ENCODE measurements at places on chromosomes 2 and 18.
A peak's percentile ranks its signal among the peaks of the same experiment; 100 is the strongest.

DNA sequence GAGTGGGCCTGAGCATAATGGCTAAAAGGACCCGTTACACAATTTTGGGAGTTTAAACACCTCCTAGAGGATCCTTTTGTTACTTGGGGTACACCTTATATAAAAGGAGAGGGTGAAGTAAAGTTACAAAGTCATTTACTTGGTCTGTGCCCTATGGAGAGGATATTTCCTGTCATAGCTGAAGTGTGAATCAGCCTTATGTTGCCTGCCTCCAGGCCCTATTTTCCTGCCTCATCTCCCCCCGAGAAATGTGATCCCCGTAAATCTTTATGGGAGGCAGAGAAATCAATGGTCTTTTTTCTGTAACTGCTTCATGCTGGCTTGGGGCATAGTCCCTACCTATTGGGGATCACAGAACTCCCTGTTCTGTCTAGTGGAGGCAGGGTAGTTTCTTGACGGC lies 906.6 kb downstream of the DSC3 start:
- no peak overlapping the region for H3K4me3 ChIP-seq
- H3K36me3 ChIP-seq, result no peaks in the 10 kb centered on the region
- H3K27ac ChIP-seq, result no peak overlapping the region
- ATAC-seq, result no peak
- H3K27me3 ChIP-seq, result no peaks in the 10 kb centered on the region

DNA sequence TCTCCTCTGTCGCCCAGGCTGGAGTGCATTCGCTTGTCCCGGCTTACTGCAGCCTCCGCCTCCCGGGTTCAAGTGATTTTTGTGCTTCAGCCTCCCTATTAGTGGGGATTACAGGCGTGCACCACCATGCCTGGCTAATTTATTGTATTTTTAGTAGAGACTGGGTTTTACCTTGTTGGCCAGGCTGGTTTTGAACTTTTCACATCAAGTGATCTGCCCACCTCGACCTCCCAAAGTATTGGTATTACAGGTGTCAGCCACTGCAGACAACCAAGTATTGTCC lies 1.1 kb downstream of the RPS27A start:
- H3K27ac ChIP-seq, result peak overlapping the region; percentile 96
- peak overlapping the region; percentile 96 for H3K4me3 ChIP-seq
- no peaks in the 10 kb centered on the region for H3K27me3 ChIP-seq
- H3K36me3 ChIP-seq, result peaks cover 68% of the 10 kb centered on the region

DNA sequence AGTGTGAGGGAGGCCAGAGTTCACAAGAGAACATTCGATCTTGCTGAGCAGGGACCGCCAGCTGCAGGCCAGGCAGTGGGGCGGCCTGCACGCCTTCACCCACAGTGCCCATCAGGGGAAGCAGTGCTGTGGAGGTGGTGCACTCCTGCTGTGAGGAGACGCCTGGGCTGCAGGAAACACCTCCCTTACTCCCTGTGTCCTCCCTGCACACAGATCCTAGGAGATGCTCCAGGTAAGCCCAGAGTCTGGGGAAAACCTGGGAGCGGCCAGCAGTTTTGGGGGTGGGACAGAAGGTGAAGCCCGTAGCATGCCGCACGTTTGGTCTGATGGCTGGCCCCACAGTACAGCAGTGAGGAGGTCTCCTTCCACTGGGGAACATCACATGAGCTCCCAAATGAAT lies 180.8 kb upstream of the RAB6C start:
- peaks cover 12% of the 10 kb centered on the region for H3K27me3 ChIP-seq
- no peak overlapping the region for H3K27ac ChIP-seq
- H3K4me3 ChIP-seq, result no peak overlapping the region
- H3K36me3 ChIP-seq, result no peaks in the 10 kb centered on the region

DNA sequence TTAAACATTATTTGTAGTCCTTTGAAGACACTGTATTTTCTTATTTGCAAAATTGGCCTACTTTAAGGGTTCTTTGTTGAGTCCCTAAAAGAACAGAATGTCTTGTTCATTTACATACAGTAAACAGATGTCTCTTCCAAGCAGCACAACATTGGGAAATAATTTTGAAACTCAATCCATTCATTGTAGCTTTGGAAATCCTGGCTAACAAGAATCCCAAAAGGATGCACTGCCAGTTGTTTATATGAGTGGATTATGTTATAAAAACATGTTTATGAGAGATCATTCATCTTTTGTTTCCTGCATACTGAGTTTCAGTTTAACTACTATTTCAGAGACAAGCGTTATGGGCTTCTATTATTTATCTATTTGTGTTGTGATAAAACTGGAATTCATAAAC lies 499.3 kb downstream of the PID1 start:
- H3K4me3 ChIP-seq, result no peak overlapping the region
- no peak for ATAC-seq
- no peaks in the 10 kb centered on the region for H3K27me3 ChIP-seq
- H3K27ac ChIP-seq, result no peak overlapping the region

- H3K27me3 ChIP-seq, result no peaks in the 10 kb centered on the region
- no peak overlapping the region for H3K27ac ChIP-seq
- peaks cover 20% of the 10 kb centered on the region for H3K4me1 ChIP-seq
- H3K36me3 ChIP-seq, result peaks cover 7% of the 10 kb centered on the region
- no peak for ATAC-seq
Measured at GRCh38 chr2:200708943-200709342, 102.8 kb upstream of the BZW1 start.

DNA sequence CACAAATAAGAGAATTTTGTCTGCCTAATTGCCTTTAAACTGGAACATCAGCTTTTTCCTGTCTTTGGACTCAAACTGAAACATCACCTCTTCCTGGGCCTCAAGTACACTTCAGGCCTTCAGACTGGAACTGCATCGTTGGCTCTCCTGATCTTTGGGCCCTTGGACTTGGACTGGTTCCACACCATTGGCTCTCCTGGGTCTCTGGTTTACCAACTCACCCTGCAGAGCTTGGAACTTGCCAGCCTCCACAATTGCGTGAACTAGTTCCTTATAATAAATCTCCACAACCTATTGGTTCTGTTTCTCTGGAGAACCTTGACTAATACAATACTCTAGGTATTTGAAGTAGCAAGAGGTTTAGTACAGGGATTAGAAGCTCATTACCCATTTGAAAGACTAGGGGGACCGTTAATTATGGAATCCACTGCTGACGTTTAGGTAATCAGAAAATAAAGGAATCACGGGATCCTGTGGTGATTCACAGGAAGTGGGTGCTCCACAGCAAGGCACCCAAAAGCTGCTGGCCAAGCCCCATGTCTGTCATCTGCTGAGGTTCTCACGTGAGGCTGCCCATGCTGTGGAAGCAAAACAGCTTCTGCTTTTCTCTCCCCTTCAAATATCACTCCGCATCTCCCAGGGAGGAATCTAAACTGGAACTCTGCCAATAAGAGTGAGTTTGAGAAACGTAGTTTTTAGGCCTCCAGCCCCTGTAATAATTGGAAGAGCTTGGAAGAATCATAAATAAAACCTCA lies 20.0 kb upstream of the SGPP2 start:
- H3K36me3 ChIP-seq, result no peaks in the 10 kb centered on the region
- H3K4me1 ChIP-seq, result no peaks in the 10 kb centered on the region
- ATAC-seq, result no peak
- H3K4me3 ChIP-seq, result no peak overlapping the region
- peaks cover 6% of the 10 kb centered on the region for H3K27me3 ChIP-seq
- H3K27ac ChIP-seq, result no peak overlapping the region

DNA sequence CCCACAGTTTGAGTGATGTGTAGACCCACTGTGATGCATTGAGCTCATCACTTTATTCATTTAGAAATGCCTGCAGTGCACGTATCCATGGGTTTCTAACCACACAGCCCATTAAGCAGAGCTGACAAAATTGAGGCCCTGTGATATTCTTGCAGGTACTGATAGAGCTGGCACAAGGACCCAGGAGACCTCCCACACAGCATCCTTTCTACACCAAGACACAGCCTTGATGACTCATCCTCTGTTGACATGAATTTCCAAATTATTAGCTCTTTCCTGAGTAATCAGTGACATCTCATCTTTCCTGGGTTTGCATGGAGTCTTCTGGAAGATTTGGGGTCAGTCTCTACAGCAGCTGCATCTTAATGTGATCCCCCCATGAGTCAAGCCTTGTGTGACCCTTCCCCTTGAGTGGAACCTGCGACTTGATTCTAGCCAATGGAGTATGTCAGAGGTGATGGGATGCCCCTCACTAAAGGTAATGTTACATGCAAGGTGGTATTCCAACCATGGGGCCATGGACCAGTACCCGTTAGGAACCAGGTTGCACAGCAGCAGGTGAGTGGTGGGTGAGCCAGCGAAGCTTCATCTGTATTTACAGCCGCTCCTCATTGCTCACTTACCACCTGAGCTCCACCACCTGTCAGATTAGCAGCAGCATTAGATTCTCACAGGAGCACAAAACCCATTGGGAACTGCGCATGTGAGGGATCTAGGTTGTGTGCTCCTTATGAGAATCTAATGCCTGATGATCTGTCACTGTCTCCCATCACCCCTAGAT lies 181.1 kb upstream of the ARL4C start:
- no peak overlapping the region for H3K4me3 ChIP-seq
- H3K27ac ChIP-seq, result no peak overlapping the region
- H3K27me3 ChIP-seq, result peaks cover 12% of the 10 kb centered on the region
- no peaks in the 10 kb centered on the region for H3K4me1 ChIP-seq
- ATAC-seq, result no peak
- no peaks in the 10 kb centered on the region for H3K36me3 ChIP-seq

DNA sequence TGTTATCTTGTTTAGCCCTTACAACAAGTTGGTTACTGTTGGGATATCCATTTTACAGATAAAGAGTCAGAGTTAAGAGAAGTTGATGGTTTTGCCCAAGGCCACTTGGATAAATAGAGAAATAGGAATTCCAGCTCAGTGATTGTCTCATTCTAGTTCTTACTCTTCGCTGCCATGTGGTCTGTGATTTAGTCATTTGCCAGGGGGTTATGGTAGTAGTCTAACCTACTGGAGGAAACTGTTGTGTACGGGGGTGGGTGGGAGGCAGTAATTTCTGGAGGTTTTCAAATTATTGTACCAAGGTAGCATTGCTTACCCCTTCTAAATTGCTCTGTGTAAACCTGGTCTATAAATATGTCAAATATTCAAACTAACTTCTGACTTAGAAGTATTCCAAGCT lies 110.4 kb downstream of the MAP2 start:
- H3K36me3 ChIP-seq, result no peaks in the 10 kb centered on the region
- H3K27ac ChIP-seq, result no peak overlapping the region
- H3K27me3 ChIP-seq, result no peaks in the 10 kb centered on the region
- no peak for ATAC-seq
- no peak overlapping the region for H3K4me3 ChIP-seq
- no peaks in the 10 kb centered on the region for H3K4me1 ChIP-seq

Measured in activated T-helper 17 cell treated with anti-CD3 and anti-CD28 coated beads, Interleukin-2, amount 50 U/mL, for 72 hours (primary cell).